ENCODE measurements at places on chromosomes 2 and 18. TPM values are rescaled to one million over a fixed set of nuclear protein-coding genes. Genes with fewer than 3 reads are reported as not detected.

The NMUR1 gene
- not detected for total RNA-seq

GRCh38 chr2:215626812-215627281, 191.0 kb upstream of the FN1 start:
- H3K27ac ChIP-seq = no peak overlapping the region
- no peak overlapping the region for H3K4me3 ChIP-seq
- H3K27me3 ChIP-seq = no peaks in the 10 kb centered on the region

GRCh38 chr2:19851116-19851695, 50.6 kb downstream of the TTC32 start:
- H3K4me3 ChIP-seq = no peak overlapping the region
- no peak overlapping the region for H3K27ac ChIP-seq
- no peaks in the 10 kb centered on the region for H3K4me1 ChIP-seq
- H3K27me3 ChIP-seq = 0 out of 2 replicates have a peak, but pooled peaks cover 4% of the 10 kb centered on the region

GRCh38 chr2:162521871-162522650, 178.1 kb downstream of the GCA start:
- DNase-seq = no peak
- no peaks in the 10 kb centered on the region for H3K4me1 ChIP-seq
- H3K36me3 ChIP-seq = no peaks in the 10 kb centered on the region
- H3K27me3 ChIP-seq = peaks cover 37% of the 10 kb centered on the region

- H3K4me3 ChIP-seq = no peak overlapping the region
- no peak for DNase-seq
- H3K4me1 ChIP-seq = no peaks in the 10 kb centered on the region
- H3K36me3 ChIP-seq = no peaks in the 10 kb centered on the region
- H3K27ac ChIP-seq = no peak overlapping the region
Observed at GRCh38 chr2:55073000-55073983, 23.0 kb upstream of the RTN4 start.

DNA sequence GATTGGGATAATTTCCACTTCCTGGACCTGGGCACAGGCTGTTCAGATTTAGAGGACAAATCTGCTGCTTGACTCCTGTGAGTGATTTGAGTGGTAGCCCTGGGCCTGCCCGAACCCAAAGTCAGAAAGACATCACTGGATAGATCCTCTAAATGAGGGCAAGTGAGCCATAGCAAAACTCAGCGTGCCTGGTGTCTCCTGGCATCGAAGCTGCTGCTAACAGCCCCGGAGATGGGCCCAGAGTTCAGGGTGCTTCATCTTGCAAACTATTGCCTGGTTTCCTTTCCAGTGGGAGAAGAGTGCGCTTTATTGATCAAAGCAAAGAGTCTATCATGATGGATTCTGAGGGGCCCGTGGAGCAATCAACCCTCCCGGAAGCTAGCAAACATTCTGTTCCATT, 153.1 kb upstream of the KLHL29 start:
- H3K4me3 ChIP-seq = no peak overlapping the region
- no peaks in the 10 kb centered on the region for H3K36me3 ChIP-seq
- DNase-seq = no peak
- H3K27ac ChIP-seq = no peak overlapping the region
- H3K4me1 ChIP-seq = no peaks in the 10 kb centered on the region

Data from HCT116 (cell line).